ENCODE measurements at places on chromosomes 16 and 17.

- peak; percentile 50 for DNase-seq
Measured at GRCh38 chr16:17359788-17360390, 110.9 kb downstream of the XYLT1 start.

GRCh38 chr16:66856801-66857200, 12.6 kb downstream of the CA7 start:
- no peak for DNase-seq

- DNase-seq, result no peak
Measured at GRCh38 chr16:84818989-84819643, 669 bp upstream of the CRISPLD2 start.

GRCh38 chr16:85847036-85847435, 47.5 kb downstream of the COX4I1 start:
- DNase-seq, result no peak

- DNase-seq, result no peak
Measured at GRCh38 chr17:3636908-3637373, 381 bp downstream of the CTNS start.

DNA sequence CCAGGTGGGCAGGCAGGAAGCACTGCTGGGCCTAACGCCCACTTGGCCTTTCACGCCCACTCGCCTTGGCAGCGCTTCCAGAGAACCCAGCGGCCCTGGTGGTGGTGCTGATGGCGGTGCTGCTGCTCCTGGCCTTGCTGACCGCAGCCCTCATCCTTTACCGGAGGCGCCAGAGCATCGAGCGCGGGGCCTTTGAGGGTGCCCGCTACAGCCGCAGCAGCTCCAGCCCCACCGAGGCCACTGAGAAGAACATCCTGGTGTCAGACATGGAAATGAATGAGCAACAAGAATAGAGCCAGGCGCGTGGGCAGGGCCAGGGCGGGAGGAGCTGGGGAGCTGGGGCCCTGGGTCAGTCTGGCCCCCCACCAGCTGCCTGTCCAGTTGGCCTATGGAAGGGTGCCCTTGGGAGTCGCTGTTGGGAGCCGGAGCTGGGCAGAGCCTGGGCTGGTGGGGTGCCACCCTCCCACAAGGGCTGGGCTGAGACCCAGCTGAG, 64.7 kb downstream of the MRC2 start:
- no peak for DNase-seq

DNA sequence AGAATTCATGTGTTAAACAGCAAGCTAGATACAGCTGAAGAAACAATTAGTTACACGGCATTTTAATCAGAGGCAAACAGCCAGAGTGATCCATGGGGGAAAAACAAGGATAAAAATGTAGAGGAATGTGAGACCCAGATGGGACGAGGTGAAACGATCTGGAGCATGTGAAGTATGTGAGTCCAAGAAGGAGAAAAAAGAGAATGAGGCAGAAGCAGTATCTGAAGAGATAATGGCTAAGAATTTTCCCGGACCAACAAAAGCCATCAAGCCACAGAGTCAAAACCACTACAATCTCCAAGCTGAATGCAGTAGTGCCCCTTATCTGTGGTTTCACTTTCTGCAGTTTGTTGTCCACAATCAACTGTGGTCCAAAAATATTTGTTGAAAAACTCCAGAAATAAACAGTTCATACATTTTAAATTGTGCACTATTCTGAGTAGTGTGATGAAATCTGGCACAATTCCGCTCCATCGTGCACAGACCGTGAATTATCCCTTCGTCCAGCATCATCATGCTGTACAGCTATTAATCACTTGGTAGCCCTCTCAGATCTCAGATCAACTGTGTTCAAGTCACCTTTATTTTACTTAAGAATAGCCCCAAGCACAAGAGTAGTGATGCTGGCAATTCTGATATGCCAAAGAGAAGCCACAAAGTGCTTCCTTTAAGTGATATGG, 18.8 kb downstream of the MYH10 start:
- peak; percentile 4 for DNase-seq

GRCh38 chr16:25297151-25297787, 39.6 kb upstream of the ZKSCAN2 start:
- no peak for DNase-seq

GRCh38 chr17:17922070-17922614, 50.1 kb downstream of the TOM1L2 start:
- DNase-seq, result no peak

DNA sequence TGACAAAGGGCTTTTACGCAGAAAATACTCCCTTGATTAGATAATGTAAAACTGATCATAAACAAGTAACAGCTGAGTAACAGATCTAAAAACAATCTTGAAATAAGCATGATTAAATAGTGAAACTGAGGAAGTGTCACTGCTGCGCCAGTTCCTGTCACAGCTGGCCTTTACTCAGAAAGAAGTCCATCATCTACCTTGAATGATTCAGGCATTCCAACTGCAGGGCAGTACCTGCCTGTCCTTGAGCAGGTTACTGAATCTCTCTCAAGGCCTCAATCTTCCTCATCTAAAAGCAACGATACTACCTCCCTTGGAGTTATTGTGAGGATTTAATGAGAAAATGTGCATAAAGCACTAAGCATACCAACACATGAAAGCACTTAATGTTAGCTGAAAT, 12.7 kb downstream of the PHLPP2 start:
- no peak for DNase-seq

Data from ELR (cell line).